RPMI8226 (cell line): ENCODE measurements at places on chromosomes 7 and 10.

- peak; percentile 52 for DNase-seq
Observed at GRCh38 chr7:97845622-97846203, 26.5 kb downstream of the ASNS start.

- peak; percentile 65 for DNase-seq
Observed at GRCh38 chr7:44196450-44196872, 4.3 kb upstream of the YKT6 start.

- DNase-seq, result no peak
Observed at GRCh38 chr7:47313564-47313963, 268.3 kb downstream of the TNS3 start.

DNA sequence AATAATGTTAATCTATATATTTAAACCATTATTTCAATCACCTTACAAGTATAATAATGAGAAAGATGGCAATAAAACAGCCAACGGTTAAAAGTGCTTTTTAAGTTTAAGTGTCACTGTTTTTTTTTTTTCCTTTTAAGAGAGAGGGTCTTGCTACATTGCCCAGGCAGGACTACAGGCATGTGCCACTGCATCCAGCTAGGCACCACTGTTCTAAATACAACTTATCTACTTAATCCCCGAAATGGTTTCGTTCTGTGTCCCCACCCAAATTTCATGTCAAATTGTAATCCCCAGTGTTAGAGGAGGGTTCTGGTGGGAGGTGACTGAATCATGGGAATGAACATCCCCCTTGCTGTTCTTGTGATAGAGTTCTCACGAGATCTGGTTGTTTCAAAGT, 49.7 kb downstream of the TNPO3 start:
- DNase-seq, result no peak

- DNase-seq, result no peak
Observed at GRCh38 chr10:20616056-20616671, 280.9 kb downstream of the NEBL start.

DNA sequence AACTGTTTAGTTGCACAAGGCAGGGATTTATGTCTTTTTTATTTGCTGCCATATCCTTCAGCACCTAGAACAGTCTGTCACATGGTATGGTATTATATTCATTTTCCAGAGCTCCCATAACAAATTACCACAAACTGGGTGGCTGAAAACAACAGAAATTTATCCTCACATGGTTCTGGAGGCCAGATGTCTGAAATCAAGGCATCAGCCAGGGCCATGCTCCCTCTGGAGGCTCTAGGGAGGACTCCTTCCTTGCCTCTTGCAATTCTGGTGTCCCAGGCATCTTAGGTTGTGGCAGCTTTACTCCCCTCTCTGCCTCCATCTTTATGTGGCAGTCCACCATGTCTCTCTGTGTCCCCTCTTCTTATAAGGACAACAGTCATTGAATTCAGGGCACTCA, 43.1 kb downstream of the MET start:
- DNase-seq, result no peak

- peak; percentile 14 for DNase-seq
Observed at GRCh38 chr10:29973921-29974320, 85.5 kb downstream of the JCAD start.

- DNase-seq, result no peak
Observed at GRCh38 chr10:54131833-54132232, 669.2 kb downstream of the PCDH15 start.

DNA sequence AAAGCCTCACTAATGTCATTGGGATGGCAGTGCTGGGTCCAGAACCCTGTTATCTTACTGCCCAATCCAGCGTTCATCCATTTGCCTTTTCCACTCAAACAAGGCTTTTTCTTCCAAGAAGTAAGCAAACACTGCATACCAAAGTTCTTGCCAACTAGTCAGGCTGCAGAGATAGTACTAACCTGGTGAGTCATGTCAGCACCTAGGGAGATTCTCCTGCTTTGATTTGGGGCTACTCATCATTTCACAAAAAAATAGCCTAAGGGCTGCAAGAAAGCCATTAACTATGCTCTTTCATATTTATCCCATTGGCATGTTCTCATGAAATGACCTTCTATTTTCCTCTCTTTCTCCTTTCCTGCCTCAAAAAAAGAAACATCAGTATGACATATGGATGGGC, 142.6 kb downstream of the TWIST1 start:
- DNase-seq, result no peak

- no peak for DNase-seq
Observed at GRCh38 chr7:29163854-29164253, 17.5 kb upstream of the CPVL start.

GRCh38 chr10:132946311-132946710, 3.9 kb upstream of the CFAP46 start:
- no peak for DNase-seq

GRCh38 chr7:94288096-94288495, 106.6 kb upstream of the COL1A2 start:
- no peak for DNase-seq

- DNase-seq, result no peak
Observed at GRCh38 chr7:39709768-39710311, 86.5 kb downstream of the RALA start.

GRCh38 chr10:18565006-18565405, 86.4 kb downstream of the NSUN6 start:
- no peak for DNase-seq

GRCh38 chr10:103472005-103472404, 7.0 kb downstream of the CALHM3 start:
- DNase-seq, result peak; percentile 75

DNA sequence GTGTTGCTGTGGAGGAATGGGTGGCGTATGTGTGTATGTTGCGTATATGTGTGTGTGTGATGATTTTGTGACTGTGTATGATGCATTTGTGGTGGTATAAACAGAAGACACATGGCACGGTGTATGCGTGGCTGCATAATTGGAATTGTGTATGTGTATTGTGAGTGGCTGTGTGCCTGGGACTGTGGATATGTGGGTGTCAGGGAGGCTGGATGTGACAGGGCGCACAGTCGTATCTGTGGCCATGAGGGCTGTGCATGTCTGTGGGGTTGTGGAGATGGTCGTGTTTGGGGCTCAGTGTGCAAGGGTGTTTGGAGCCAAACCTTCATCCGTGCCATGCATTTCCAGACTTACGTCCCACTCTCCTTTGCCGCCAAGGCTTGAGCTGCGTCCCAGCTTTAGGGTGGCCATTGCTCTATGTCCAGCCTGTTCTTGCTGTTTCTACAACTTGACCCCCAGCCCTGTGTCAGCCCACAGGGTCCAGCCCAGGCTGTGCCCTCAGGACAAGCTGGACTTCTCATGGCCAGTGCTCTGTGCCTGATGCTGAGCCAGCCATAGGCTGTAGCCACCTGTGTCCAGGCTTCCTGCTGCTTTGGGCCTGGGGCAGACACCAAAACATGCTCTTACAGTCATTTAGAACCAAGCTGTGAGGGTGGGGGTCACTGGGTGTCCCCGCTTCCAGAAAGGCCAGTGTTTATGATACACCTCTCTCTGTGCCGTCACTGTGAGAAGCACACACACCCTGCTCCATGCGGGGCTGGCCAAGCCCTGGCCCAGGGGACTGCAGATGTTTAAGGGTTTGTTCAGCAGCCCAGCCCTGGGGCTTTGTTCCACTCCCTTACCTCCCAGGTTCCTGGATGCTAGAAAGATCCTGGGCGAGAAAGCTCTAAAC, 127.6 kb downstream of the NEURL1 start:
- DNase-seq, result no peak

- no peak for DNase-seq
Observed at GRCh38 chr10:117399341-117400196, 24.3 kb upstream of the PDZD8 start.

- DNase-seq, result no peak
Observed at GRCh38 chr10:119413093-119413453, 129.4 kb downstream of the RGS10 start.

DNA sequence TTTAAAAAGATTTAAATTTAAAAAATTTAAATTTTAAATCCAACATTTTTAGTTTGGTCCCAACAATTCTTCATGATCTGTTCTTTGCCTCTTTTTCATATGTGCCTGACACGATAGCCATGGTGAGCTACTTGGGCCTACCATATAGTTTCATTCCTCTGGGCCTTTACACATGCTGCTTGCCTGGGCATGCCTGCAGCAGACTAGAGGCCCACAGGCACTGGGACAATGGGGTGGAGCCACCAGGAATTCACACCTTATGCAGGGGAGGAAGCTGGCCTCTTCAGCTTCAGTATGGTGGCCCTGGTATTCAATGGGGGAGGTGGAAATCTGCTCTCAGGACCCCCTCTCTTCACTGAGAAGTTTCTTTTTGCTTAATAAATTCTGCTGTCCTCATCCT, 37.8 kb upstream of the ZNF365 start:
- no peak for DNase-seq

GRCh38 chr7:44284216-44284615, 41.2 kb downstream of the CAMK2B start:
- DNase-seq, result no peak

DNA sequence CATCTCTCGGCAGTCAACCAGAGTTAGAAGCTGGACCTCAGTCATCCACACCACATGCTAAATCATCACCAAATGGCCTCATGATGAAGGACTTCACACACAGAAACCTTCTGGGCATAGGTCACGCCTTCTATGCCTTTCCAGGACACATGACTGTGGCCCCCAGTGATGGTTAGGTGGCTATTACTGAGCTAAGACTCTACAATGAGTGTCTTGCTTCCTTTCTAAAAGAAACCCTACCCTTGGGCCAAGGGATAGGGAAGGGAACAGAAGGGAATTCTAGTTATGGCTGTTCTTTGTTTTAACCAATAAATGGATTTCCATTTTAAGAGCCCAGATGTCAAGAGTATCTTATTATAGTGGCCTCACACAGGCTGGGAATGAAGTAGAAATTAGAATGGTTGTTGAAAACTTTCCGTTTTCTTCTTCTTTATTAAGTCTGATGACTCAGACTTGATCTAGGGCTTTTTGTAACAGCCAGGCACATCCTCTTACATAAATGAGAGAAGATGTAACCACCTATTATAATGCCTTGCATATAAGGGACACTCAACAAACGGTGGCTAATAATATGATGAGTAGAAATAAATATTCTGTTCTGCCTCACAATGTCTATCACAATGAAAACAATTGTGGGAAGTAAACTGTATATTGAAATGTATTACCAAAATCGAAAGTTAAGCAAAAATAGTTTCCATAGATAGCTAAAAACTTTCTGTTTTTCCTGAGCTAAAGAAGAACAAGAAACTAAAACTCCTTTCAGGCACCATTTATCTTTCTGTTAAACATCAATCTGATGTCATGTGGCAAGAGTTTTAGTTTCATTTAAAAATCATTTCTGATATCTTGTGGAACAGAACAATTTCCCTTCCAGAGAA, 62.5 kb upstream of the TOMM7 start:
- DNase-seq, result no peak

DNA sequence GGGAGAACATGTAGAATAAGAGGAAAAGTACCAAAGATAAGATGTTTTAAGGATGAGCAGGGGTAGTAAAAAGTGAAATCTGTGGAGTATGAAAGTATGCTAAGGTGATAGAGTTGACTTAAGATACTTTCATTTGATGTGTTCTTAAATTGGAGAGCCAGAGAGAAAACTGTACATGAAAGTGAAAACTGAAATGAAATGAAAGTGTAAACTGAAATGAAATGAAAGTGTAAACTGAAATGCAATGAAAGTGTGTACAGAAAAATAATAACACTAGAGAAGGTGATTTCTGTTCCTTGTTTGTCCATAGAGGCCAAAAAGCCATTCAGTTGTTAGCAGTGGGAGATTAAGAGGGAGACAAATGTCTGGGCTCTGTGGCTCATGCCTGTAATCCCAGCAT, 17.5 kb downstream of the AHR start:
- DNase-seq, result no peak

- no peak for DNase-seq
Observed at GRCh38 chr7:6658618-6659345, 21.7 kb downstream of the ZNF316 start.

GRCh38 chr7:148718431-148718830, 19.7 kb downstream of the CUL1 start:
- no peak for DNase-seq

DNA sequence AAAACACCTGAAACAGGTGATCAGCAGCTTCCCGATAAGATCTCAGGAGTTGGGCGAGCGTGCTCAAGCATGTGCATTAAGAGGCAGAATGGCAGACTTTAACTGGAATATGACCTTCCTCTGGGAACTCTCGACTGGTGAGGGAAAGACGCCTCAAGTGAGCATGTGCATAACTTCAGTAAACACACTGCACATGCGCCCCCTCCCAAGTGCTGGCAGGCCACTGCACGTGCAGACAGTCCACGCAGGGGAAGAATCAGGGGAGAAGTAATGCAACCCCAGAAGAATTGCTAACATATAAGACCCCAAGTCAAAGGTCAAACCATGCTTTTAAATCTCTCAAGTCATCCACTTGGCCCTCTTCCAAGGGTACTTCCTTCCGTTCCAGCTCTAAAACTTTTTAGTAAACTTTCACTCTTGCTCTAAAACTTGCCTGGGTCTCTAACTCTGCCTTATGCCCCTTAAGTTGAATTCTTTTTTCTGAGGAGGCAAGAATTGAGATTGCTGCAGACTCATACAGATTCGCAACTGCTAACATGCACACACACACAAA, 541.0 kb downstream of the TNS3 start:
- DNase-seq, result peak; percentile 31

GRCh38 chr10:113303544-113304146, 249.2 kb upstream of the HABP2 start:
- DNase-seq, result no peak
